ENCODE measurements at places on chromosomes 12 and 14.

- DNase-seq, result peak; percentile 90
Observed at GRCh38 chr12:113244047-113244460, 22.8 kb downstream of the TPCN1 start.

DNA sequence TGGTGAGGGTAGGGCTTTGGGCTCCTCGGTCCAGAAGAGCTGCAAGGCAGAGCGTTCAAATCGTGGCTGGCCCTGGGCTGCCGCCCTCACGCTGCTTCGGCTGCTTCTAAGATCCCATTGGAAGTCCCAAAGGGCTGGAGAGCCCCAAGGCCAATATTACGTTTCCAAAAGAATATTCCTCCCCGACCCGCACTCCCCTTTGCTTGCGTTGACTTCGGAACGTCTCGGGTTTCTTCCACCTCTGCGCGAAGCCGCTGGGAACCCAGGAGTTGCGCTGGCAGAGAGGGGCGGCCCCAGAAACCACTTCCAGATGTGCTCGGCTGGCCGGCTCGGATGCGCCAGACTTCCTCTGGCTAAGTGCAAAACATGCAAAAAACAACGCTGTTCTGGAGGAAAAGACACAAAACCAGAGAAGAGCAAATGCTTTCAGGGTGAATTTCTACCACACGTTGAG is at the start of gene GLT8D2:
Gene GLT8D2, minus strand, starts transcription at position 285 of the 454 bp plus-strand sequence. CDS start 30,539 bp downstream, outside the sequence.
- no peak for DNase-seq

DNA sequence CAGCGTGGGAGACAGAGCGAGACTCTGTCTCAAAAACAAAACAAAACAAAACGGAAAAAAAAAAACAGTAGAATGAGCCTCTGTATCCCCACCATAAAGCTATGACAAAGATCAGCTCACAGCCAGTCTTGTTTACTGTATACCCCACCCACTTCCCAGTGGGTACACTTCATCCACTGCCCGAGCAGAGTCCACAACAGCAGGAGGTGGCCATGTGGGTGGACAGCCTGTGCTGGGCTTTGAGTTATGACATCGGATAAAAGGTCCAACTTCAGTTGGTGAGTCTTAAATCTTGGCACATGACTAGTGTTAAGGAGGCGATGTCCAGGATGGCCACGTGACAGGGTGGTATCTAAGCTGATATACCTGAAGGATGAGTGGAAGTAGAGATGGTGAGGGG is 34.8 kb upstream of the MAPKAPK5 start:
- no peak for DNase-seq

GRCh38 chr12:49582850-49583249 is 14.9 kb upstream of the MCRS1 start:
- DNase-seq, result no peak

DNA sequence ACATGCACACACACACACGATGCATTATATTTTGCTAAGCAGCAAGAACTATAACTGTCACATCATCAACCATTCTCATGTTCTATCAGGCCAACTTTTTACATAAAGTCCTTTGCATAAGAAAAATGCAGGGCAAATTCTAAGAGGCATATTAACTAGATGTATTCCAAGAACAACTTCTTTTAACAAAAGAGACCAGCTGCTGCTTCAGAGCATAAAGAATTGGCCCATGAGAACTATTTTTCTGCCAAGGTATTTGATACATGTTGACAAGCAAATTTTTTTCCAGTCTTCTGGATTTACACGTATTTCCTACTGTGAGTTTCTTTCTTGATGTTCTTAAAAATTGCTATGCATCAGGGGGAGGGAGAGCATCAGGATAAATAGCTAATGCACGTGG is 27.2 kb downstream of the GLT8D2 start:
- no peak for DNase-seq

GRCh38 chr12:132511516-132512196 is 21.7 kb downstream of the FBRSL1 start:
- DNase-seq, result peak; percentile 14

GRCh38 chr14:39566795-39567194 is 134.6 kb upstream of the FBXO33 start:
- no peak for DNase-seq

- DNase-seq, result peak; percentile 68
Observed at GRCh38 chr14:102235275-102235897, 69.6 kb downstream of the MOK start.

DNA sequence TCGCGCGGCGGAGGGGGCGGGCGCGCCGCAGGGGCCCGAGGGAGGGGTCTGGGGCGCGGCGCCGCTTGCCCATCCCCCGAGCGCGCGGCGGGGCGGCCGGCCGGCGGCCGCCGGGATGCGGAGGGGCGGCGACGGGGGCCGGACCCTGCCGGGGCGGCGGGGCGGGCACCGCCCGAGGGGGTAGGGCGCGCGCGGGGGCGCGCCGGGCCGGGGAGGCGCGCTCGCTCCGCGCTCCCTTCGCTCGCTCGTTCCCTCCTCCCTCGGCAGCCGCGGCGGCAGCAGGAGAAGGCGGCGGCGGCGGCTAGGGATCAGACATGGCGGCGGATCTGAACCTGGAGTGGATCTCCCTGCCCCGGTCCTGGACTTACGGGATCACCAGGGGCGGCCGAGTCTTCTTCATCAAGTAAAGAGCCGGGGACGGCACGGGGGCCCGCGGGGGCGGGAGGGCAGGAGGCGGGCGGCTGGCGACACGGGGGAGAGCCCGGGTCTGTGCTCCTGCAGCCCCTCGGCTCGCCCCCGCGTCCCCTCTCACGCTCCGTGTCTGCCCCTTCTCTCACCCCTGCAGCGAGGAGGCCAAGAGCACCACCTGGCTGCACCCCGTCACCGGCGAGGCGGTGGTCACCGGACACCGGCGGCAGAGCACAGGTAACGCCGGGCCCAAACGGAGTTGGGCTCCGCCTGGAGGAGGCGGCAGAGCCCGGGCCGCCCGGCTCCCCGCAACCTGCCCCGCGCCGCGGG is at the start of gene PLEKHA5:
Gene PLEKHA5, plus strand, starts transcription at position 248 of the 738 bp plus-strand sequence. Its CDS starts 67 bp downstream, at position 315.
- DNase-seq, result peak; percentile 48

DNA sequence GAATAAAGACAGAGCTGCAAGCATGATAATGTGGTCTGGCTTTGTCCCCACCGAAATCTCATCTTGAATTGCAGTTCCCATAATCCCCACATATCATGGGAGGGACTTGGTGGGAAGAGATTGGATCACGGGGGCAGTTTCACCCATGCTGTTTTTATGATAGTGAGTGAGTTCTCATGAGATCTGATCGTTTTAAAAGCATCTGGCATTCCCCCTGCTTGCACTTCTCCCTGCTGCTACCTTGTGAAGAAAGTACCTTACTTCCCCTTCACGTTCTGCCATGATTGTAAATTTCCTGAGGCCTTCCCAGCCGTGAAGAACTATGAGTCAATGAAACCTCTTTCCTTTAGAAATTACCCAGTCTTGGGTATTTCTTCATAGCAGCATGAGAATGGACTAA is 158.7 kb downstream of the SLC35F4 start:
- no peak for DNase-seq
